Inflammatory macrophage treated with lipopolysaccharide for 4 hours (primary cell): ENCODE measurements at places on chromosomes 13 and 19.

GRCh38 chr19:30540761-30541160, 168.6 kb downstream of the ZNF536 start:
- DNase-seq, result peak; percentile 0

- no peak for DNase-seq
Measured at GRCh38 chr13:29908416-29909080, 58.1 kb upstream of the UBL3 start.

DNA sequence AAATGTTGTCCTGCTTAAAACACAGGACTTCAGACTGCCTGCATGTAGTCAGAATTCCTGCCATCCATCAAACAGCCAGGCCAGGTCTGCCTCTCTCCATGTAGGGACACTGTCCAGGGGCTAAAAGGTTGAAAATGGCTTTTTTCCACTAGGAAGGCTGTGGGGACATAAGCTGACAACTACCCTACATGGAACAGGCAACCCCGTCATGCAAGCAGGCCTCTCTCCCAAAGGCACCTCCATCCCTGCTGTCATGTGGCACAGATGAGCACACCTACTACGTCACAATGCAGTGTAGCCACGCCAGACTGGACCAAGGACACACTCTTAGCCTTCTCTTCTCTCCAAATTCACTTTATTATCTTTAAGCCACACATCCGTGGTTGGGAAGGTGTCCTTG, 40.8 kb downstream of the LATS2 start:
- no peak for DNase-seq

DNA sequence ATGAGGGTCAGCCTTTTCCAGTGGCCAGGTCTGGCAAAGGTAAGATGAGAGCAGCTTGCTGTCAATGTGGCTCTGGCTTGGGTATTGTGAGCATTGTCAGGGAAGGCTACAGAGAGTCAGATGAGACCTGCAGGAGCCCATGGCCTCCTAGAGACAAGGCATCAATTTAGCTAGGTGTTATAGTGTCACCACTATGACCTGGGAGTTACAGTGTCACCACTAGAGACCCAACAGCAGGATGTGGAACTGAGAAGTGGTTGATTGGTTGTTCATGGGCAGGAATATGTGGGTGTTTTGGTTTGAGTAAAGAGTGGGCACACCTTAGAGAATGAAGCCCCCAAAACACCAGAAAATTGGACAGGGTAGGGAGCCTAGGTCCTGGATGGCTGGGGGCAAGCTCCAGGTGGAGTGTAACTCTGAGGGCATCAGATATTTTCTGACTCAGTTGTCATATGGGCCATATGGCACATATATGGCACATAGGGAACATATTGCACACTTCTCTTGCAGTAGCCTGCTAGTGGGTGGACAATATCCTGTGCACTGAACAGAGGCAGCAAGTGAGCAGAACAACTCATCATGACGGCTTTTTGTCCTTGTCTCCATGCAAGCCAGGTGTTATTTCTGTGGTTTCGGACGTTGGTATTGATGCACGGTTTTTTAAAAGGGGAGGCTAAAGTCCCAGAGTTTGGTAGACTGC, 46.3 kb upstream of the CEACAM21 start:
- no peak for DNase-seq

GRCh38 chr19:19591133-19591825, 27.2 kb downstream of the PBX4 start:
- DNase-seq, result peak; percentile 98

- peak; percentile 10 for DNase-seq
Measured at GRCh38 chr13:40026741-40027140, 371.3 kb downstream of the COG6 start.

DNA sequence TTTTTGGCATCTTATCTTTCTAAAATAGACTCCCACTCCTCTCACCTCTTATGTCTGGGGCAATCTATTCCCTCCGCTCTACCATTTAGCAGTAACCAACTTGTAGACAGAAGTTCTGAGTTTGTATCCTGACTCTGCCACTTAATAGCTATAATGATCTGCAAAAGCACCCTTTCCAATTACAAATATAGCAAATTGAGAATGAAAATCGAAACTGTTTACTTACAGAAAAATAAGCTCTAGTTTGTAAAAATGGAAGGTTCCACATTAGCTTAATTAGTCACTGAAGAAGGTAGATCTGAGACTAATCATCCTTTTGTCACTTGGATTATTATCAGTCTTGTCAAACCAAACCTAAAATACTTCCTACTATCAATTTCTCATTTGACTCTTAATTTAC, 409.3 kb downstream of the DIAPH3 start:
- no peak for DNase-seq

GRCh38 chr19:23946569-23946968, 31.9 kb downstream of the ZNF726 start:
- peak; percentile 34 for DNase-seq

DNA sequence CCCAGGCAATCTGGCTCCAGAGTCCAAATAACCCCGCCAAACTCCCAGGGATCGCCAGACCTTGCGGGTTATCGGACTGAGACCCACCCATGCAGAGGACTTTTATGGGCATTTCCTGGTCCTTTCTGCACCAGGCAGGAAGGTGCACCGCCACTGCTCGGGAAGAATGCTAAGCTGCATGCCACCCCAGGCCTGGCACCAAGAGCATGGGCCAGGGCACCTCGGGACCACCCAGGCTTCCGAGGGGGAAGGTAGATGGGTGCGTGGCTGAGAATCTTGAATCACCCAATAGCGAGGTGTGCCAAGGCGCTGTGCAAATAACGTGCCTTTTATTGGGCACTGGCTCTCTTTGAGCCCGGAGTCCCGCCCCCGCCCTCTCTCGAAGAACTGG, 422 bp upstream of the ZNF575 start:
- DNase-seq, result no peak

GRCh38 chr19:47099576-47100050, 14.0 kb downstream of the ZC3H4 start:
- DNase-seq, result no peak

- DNase-seq, result no peak
Measured at GRCh38 chr13:108629181-108629752, at the start of gene MYO16. MYO16 (plus strand) TSS chr13:108629611; CDS start chr13:108629845, 234 bp downstream.

DNA sequence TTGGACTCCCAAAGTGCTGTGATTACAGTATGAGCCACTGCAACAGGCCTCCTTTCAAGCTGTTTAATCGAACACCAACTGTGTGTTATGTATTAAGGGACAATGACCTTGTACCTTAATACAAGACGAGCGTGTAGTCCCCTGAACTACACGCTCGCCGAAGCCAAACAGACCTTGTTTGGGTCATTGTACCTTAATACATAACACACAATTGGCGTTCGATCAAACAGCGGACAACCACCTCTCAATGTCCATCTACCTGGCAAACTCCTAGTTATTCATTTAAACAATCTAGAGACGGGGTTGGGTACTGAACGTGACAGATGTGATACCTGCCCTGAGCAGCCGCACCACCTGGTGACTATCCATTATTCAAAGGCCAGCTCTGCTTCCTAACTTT, 1.3 kb downstream of the CHERP start:
- no peak for DNase-seq

- no peak for DNase-seq
Measured at GRCh38 chr13:98353750-98354149, 176.7 kb upstream of the RNF113B start.

DNA sequence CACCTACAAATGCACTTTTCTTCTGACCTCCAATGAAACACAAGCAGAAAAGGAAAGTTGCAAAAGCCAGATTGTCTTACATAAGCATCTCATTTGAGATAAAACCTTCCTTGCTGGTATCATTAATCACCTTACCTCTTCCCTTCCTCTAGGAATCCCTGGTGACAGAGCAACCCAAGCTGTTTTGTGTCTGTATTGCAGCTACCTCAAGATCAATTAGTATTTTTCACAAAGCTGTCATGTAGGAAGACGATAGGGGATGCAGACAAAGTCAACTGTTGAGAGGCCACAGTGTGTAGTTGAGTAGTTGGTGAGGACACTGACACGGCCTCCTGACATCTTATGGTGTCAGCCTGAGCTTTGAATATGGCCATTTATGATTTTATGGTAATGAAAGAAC, 339.1 kb upstream of the SLC10A2 start:
- DNase-seq, result no peak

- DNase-seq, result peak; percentile 90
Measured at GRCh38 chr13:33034882-33035520, 18.8 kb downstream of the KL start.

- DNase-seq, result no peak
Measured at GRCh38 chr13:88648598-88649373, 977.6 kb downstream of the SLITRK5 start.

- DNase-seq, result no peak
Measured at GRCh38 chr19:47618771-47619170, 9.8 kb downstream of the BICRA start.

GRCh38 chr19:16382775-16383543, 58.3 kb downstream of the KLF2 start:
- peak; percentile 55 for DNase-seq

DNA sequence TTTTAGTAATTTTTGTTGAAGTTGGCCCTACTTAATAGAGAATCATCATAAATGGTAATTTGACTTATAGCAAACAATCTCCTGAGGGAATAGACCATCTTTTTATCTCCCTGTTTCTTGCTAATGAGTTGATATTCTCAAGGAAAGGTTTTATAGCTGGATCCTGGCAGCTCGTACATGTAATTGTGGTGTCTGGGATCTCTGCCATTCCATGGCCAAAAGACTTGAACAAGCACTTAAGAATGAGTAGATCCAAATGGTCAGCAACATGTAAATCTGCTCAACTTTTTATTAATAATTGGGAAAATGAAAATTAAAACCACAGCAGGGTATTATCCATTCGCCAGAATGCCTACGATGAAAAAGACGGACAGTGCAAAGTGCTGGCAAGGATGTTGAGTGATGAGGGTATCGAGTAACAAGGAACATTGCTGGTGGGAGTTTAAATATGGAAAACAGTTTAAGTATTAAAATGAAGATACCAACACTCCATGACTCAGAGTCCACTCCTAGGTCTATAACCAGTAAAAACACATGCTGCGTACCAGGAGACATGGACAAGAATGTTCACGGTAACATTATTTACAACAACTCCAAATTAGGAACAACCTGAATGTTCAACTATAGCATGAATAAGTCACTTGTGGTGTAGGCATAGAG, 5.1 kb upstream of the GPR18 start:
- no peak for DNase-seq

DNA sequence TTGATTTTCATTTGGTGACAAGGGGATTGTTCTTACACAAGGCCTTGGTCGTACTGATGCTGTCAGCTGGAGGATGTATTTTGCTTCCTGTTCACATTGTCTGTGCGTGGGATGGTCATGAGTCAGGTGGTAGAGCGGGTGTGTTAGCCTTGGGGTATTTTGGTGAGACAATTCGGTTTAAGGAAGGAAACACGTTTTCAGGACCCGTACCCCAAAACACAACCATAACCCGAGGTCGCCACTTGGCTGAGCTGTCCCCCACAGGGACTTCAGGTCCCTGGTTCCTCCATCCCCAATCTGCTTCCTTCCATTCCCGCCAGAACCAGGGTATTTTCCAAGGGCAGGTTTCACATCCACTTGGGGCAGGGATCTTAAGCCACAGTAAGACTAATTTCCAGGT, 15.0 kb downstream of the MYO9B start:
- peak; percentile 97 for DNase-seq

DNA sequence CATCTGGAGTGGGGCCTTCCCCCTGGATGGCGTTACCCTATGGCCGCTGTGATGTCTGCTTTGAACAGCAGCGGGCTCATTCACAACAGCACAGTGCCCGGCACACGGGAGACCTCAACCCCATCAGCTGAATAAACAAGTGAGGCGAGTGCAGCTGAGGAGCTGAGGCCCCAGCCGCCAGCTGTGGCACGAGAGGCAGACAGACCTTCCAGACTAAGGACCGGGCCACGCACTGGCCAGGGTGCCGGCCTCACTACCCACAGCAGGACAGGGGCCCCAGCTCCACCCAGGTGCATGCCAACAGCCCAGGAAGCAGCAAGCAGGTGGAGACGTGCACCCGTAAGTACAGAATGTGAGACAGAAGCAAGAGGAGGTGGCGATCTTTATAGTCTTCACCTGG, 39.6 kb downstream of the STK24 start:
- DNase-seq, result no peak

GRCh38 chr19:1765904-1766799, 12.8 kb downstream of the ONECUT3 start:
- DNase-seq, result no peak

GRCh38 chr19:49840736-49841249, 10.2 kb upstream of the PTOV1 start:
- no peak for DNase-seq

DNA sequence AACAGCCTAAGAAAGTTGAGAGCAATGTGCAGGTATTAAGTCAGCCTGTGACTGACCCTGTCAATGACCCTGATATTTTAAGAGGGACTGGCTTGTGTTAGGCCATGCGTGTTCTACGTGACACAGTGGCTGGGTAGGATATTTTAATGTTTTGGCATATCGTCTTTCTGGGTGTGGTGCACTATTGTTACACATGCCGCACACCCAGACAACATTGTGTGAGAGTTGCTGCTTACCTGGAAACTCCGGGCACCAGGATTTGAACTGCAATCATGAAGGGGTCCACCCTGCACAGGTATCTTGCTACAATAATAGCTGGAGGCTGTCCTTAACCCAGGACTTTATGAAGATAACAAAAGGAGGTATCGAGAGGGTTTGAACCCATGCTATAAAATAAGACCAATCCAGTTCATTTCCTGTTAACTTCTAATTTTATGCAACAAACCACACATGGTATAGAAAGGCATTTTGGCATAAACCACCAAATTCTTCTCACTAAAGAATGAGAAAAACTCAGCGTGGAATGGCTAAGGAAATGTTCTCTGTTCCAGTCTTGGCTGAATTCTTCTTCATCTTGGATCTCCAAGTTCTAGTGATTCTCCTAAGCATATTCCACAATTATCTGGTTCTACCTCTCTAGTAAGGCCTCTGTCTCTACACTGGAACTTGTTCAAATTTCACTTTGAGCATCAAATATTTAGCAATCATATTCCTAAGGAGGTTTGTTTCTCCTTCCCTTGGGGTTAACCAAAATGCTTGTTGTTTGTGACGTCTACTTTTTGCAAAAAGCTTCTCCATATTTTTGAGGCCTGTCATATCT, 38.7 kb upstream of the POMP start:
- DNase-seq, result peak; percentile 24

DNA sequence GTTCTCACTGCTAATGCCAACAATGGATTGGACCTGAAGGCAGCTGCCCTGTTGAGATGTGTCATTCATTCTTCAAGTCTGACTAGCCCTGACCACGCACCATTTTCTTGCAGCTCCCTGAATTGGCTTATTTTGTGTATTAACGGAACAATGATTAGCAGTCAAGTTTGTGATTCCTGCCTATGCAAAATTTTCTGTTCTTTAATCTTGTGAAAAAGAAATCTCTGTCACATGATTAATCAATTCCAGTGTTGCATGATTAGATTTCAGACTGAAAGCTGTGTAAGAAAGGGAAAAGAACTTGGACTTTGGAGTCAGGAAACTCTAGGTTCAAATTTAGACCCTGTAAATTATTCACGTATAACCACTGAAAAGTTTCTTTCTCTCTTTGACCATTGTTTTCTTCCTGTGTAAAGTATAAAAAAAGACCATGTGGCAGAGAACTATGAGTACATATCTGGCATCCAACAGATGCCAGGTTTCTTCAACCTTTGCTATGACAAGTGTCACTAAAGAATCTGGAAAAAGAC, 64.5 kb upstream of the SLC10A2 start:
- DNase-seq, result no peak

GRCh38 chr19:32437096-32437495, 31.5 kb downstream of the DPY19L3 start:
- DNase-seq, result no peak

GRCh38 chr13:48950501-48950875, 25.2 kb upstream of the FNDC3A start:
- DNase-seq, result no peak

- peak; percentile 90 for DNase-seq
Measured at GRCh38 chr19:45667620-45668341, at the start of gene GIPR. GIPR (plus strand) TSS chr19:45668221; CDS start chr19:45669521, 1,300 bp downstream.

- DNase-seq, result no peak
Measured at GRCh38 chr13:66972659-66973058, 257.5 kb downstream of the PCDH9 start.
